ENCODE measurements at places on chromosomes 4 and X. TPM values are rescaled to one million over a fixed set of nuclear protein-coding genes. Genes with fewer than 3 reads are reported as not detected.

Gene NR0B1
- not detected for polyA plus RNA-seq

Gene LAS1L
- polyA plus RNA-seq, result 42.4 TPM

Gene SYP
- polyA plus RNA-seq, result 0.38 TPM

Gene OCIAD1
- polyA plus RNA-seq, result 212 TPM

Gene UBE2K
- 81.2 TPM for polyA plus RNA-seq

All from naive B cell (primary cell).